Heart right ventricle (tissue), 16 donors: ENCODE measurements at places on chromosomes 2 and 18. TPM values are rescaled to one million over a fixed set of nuclear protein-coding genes. Genes with fewer than 3 reads are reported as not detected.

The STARD6 gene
- not detected for polyA plus RNA-seq

The FARSB gene
- 12.1 TPM for polyA plus RNA-seq

- no peak for DNase-seq
These were observed 1509.0 kb downstream of the LRP1B start for GRCh38 chr2:140621583-140622362.

GRCh38 chr2:237727363-237727762 is 71.2 kb upstream of the RBM44 start:
- DNase-seq = no peak

DNA sequence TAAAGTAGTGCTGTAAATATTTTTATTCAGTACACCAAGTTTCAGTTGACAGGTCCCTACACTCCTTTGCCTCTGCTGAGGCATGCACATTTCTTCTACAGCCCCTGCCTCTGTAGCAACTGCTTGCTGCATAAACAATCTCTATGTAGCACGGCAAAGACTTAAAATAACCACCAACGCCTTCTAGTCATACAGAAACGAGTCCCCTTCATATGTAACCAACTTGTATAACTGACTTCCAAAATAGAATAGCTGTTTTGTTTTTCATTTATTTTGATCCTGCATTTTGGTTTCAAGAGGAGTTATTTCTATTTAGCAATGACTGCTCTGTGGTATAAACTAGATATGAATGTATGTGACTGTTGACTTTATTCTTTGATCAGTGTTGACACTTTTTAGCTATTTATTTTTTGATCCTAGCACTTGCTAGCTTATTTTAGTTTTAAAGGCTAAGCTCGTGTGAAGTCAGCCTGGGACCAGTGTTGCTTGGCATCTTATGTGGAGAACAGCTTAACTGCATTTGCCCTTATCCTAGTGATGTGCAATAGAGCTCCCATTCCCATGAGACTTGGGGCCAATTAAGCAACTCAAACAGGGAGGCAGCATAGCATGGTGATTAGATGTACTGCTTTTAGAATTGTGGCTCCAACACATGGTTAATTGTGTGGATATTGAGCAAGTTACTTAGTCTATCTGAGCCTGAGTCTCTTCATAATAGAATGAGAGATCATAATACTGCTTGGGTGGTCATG is 79.6 kb downstream of the HRH4 start:
- DNase-seq = no peak

DNA sequence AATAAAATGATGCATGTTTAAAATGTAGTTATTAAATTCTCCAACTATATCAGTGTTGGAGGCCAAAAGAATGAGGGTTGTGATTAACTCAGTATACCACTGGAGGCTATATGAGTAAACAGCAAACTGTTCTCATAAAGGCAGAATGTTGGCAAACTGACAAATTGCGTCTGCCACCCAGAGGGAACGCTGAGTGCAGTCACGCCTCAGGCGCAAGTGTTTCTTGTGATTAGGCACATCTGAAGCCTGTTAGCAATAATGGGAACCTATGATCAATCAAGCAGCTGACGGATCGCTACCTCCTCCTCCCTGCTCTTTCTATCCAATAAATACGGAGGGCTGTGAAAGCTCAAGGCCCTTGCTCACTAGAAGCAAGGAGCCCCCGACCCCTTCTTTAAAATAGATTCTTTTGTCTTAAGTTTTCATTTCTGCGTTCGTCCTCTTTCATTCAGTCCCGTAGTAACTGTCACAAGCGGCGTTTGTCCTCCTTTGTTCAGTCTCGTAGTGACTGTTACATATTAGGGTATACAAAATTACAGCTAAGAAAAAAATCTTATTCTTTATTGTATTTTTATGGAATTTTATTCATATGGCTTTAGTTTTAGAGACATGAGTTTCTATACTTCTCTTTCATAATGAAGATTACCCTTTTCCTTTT is 16.3 kb upstream of the RMND5A start:
- peak; percentile 57 for DNase-seq

- DNase-seq = no peak
These were observed 21.6 kb upstream of the GYPC start for GRCh38 chr2:126634273-126634861.

DNA sequence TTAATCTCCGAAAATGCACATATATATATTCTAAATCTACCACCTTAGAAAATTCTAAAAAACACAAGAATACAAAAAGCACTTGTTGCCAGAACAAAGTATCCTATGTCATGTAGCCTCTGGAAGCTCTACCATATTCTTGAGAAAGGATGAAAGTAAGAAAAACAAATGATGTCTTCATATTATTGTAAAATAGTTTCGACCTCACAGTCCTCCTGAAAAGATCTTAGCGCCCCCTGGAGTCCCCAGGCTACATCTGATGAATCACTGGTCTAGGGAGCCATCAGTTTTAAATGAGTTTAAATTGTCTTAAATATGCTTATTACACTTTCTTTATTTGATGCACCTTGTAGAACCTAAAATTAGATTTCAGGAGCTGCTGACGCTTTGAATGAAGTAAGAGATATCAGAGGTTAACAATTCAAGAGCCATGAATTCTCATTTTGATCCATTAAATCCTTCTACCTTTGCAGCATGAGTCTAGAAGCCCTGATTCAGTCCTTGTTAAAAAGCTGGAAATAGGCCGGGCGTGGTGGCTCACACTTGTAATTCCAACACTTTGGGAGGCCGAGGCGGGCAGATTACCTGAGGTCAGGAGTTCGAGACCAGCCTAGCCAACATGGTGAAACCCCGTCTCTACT is 138.8 kb downstream of the MCFD2 start:
- DNase-seq = peak; percentile 41
